ENCODE measurements at places on chromosomes 3 and 15.

DNA sequence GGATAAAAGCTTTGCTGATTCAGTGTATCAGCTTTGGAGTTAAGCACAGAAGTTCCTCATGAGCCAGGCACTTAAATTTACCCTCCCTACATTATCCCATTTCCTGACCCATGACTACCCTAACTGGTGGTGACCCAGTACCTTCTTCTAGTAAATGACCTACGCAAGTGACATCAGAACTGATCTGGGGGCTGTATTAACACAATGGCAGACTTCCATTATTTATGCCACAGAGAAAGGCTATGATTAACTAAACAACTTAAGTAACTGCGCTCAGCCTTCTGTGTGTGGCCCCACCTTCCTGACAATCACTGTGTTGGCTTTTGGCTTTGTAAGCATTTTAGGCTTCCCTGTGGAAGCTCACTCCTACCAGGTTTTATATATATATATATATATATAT lies 1.9 kb downstream of the MB21D2 start:
- DNase-seq: no peak

DNA sequence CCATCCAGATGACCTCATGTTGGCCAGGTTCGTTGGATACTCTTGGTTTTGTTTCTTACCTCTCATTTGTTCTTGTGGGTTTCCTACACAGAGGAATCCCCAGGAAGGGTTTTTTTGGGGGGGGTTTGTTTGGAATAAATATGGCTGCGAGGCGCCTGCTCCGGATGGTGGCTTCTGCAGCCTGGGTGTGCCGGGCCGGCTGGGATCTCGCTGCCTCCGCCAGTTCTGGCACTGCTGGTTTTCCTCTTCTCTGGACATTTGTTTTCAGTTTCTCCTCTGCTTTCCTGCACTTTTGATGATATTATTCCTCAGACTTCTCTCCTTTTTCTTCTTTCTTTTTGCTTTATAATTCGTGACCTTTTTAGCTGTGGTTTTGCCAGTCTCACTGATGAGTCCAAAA lies 187.4 kb downstream of the OR4M2 start:
- DNase-seq: no peak

DNA sequence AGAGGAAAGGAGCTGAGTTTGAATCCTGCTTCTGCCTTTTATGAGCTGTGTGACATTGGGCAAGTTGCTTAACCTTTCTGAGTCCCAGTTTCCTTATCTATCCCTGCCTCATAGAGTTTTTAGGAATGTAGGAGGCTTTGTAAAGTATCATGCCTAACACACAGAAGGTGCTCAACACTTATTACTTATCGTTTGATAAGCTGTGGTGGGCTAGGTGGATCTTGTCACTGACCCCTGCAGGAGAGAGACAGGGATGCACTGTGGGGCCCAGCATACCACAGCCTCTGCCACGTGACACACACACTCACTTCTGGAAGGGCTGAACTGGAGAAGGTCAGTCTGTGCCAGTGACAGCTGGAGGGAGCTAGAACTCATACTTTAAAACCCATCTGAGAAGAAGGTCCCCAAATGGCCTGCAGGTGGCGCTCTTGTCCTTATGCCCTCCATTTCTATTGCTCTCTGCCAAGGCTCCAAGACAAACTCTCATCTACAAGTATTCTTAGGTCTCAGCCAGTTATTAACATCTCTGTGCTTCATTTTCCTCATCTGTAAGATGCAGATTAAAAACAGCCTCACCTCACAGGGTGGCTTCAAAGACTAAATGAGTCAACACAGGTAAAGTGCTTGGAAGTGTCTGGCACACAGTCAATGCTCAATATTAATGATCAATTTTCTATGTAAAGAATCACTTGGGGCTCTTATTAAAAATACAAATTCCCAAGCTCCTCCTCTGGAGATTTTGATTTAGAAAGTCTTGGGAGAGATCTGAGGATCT lies 57.5 kb upstream of the HACD2 start:
- peak; percentile 33 for DNase-seq

DNA sequence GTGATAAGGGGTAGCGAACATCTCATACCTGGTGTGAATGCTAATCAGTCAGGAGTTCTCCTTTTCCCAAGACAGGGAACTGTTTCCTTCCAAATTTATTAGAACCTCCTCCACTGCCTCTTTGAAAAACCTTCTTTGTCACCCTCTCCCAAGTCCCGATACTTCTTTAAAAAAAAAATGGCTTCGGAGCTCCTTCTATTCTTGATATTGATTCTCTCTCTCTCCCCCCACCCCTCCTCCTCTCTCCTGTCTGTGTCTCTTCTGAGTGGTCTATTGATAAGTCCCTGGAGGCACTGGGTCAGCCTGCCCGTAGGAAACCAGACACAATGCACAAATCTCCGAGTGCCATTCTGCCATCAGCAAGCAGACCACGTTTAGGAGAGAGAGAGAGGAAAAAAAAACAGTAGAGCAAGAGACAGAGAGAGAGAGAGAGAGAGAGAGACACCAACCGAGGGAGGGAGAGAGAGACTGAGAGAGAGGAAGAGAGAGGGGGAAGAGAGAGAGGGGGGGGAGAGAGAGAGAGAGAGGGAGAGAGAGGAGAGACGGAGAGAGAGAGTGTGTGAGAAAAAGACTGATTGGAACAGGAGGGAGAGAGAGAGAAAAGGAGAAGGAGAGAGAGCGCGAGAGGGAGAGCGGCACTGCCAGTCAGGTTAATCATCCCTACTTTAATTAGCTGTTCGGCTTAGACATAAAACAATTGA lies 160.9 kb downstream of the TIGIT start:
- DNase-seq: no peak

GRCh38 chr15:89186803-89187202 lies 34.6 kb downstream of the RLBP1 start:
- no peak for DNase-seq

- no peak for DNase-seq
These were observed 205.1 kb upstream of the RGMA start for GRCh38 chr15:93294066-93294465.

- DNase-seq: no peak
These were observed 52.8 kb downstream of the SOX2 start for GRCh38 chr3:181764544-181764943.

DNA sequence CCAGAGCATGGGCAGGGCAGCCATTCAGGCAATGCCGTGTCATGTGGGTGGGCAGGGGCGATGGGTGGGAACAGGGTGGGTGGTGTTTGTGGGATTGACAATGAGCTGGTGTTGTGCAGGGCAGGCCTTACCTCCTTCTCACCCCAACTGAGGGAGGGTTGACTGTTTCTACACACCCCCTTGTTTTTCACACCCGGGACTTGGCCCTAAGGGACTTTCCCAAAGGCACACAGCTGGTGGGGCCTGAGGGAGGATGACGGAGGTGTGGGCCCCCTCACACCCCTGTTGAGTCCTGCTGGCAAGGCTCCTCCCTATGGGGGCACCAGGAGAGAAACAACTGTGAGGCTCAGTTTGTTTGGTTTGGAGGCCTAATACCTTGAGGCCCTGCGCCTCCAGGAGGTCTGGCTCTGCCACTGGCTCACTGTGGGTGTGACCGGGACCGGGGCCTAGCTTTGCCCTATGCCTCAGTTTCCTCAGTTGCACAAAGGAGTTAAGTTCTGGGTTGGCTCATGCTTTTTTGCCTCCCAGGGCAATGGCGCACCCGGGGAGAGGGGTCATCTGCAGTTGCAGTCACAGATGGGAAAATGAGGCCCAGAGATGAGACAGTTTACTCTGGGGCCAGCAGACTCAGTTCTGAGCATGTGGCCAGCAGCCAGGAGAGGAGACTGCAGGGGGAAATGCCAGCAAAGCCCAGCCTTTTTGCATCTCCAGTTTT lies 5.1 kb upstream of the DNAH1 start:
- DNase-seq: peak; percentile 49

GRCh38 chr15:36185438-36185837 lies 394.0 kb upstream of the CDIN1 start:
- DNase-seq: no peak

DNA sequence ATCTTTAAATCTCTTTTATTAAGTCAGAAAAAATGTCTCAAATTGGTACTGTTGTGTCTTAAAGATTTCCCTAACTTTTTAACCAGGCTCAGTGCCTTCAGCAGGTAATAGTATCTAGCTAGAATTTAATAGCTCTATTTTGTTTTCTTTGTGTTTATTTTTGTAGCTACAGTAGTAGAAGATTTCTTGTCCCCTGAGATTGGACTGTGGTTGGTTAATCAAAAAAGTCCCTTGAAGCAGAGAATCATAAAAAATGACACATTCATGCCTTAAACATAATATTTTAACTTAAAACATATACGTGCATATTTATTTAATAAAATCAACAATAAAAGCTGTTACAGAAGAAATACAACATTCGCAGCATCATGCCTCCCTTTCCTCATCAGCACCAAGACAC lies 102.8 kb downstream of the EEFSEC start:
- DNase-seq: no peak

- no peak for DNase-seq
These were observed 964.9 kb upstream of the NR2F2 start for GRCh38 chr15:95365511-95366107.

GRCh38 chr3:188319569-188319968 lies 165.6 kb downstream of the LPP start:
- no peak for DNase-seq

GRCh38 chr3:8517487-8517886 lies 15.9 kb downstream of the LMCD1 start:
- DNase-seq: no peak

Measured in stimulated activated CD8-positive, alpha-beta memory T cell treated with anti-CD3 and anti-CD28 coated beads, Interleukin-2, amount 100 ng/mL, for 48 hours (primary cell).